Cortex of kidney (tissue), 1 donor: ENCODE measurements at places on chromosomes 1 and 21.

GRCh38 chr1:211518330-211519289 lies 26.6 kb upstream of the RD3 start:
- no peak for DNase-seq

DNA sequence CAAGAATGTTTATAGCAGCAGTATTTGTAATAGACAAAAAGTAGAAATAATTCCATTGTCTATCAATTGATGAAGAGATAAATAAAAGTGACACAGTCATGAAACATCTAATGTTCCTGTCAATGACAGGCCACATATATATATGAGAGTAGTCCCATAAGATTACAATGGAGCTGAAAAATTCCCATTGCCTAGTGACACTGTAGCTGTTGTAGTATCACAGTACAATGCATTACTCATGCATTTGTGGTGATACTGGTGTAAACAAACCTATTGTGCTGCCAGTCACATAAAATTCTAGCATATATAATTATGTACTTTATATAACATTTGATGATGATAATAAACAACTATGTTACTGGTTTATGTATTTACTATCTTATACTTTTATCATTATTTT lies 141.9 kb upstream of the LYPLAL1 start:
- DNase-seq = no peak

DNA sequence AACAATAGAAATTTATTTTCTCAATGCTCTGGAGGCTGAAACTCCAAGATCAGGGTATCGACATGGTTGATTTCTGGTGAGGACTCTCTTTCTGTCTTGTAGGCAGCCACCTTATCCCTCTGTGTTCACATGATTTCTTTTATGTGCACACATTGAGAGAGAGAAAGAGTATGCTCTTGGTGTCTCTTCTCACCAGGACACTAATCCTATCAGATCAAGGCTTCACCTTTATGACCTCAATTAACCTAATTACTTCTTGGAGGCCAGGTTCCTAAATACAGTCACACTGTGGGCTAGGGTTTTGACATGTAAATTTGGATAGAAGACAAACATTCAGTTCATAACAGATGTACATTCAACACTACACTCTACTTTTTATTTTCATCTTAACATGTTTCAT lies 1094.2 kb upstream of the ADGRL2 start:
- no peak for DNase-seq

- no peak for DNase-seq
Observed at GRCh38 chr1:208173749-208174148, 70.4 kb downstream of the PLXNA2 start.

DNA sequence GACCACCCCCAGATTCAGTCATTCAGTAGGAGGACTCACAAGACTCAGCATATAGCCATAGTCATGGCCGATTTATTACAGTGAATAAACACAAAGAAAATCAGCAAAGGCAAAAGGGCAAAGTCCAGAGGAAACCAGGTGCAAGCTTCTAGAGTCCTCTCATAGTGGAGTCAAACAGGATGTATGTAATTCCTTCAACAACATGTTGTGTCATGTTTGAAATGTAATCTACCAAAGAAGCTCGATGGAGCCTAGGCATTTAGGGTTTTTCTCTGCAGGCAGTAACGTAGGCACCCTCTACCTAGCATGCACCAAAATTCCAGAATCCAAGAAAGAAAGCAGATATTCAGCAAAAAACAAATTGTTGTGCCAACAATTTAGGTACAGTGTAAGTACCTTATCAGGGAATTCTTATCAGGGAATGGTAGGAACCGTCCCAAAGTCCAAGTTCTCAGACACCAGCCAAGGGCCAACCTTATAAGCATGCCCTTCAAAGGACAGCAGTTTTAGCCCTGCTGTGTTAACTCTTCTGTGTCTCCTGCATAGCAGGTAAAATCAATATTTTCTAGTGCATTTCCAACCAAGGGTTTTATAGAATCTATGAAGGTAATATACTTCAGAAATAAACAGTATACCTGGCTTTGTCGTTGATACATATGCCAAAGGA lies 16.1 kb upstream of the SLAMF6 start:
- no peak for DNase-seq

GRCh38 chr1:107494061-107494460 lies 353.2 kb downstream of the NTNG1 start:
- no peak for DNase-seq

GRCh38 chr1:235642011-235642942 lies 7.3 kb downstream of the GNG4 start:
- DNase-seq = no peak

GRCh38 chr1:168031198-168031597 lies 94.3 kb upstream of the MPC2 start:
- no peak for DNase-seq

DNA sequence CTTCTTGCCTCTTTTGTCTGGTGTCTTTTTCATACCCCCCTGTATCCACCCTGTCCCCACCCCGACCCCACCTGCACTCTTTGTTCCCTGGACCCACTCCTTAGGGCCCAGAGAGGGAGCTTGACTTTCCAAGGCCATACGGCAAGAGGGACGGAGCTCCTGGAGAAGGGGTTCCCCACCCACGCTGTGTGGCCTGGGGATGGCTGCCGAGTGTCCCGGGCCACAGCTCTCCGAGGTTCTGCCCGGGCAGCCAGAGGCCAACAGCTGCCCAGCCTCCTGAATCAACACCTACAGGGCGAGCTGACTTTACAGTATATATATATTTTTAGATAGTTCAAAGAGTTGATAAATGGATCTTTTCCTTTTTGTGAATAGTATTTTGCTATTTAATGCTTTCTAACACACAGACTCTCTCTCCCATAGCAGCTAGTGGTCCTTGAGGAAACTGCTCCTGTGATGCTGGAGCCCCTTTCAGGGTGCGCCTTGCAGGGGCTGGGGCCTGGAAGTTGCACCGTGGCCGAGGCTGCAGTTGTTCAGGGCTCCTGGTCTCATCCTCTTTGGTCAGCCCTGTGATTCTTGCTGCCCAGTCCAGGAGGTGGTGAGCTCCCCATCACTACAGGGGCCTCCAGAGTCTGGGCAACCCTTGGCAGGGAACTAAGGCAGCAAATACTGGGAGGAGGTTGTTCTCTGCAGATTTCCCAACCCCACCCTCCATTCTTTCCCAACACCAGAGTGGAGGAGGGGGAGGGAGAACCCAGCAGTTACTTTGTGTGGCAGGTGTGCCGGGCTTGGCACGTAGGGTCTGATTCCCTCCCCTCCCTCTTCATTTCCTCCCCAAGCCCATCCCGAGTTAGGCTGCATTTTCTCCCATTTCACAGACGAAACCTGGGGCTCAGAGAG lies 321.6 kb downstream of the PTPRU start:
- DNase-seq = no peak
